ENCODE measurements at places on chromosomes 12 and 14. TPM values are rescaled to one million over a fixed set of nuclear protein-coding genes. Genes with fewer than 3 reads are reported as not detected.

TBX5 gene
- not detected for total RNA-seq

NUP107 gene
- 56.9 TPM for total RNA-seq

NKX2-1 gene
- total RNA-seq, result not detected

OTOGL gene
- 0.88 TPM for total RNA-seq

BHLHE41 gene
- total RNA-seq, result 2.1 TPM

RIMBP2 gene
- 5.3 TPM for total RNA-seq

ASB8 gene
- 35.3 TPM for total RNA-seq

MIP gene
- total RNA-seq, result not detected

RERGL gene
- total RNA-seq, result 10.3 TPM

CHFR gene
- 27.0 TPM for total RNA-seq

KRT73 gene
- total RNA-seq, result not detected

SYNDIG1L gene
- not detected for total RNA-seq
